Uterus (tissue), 4 donors: ENCODE measurements at places on chromosomes 5 and 9. TPM values are rescaled to one million over a fixed set of nuclear protein-coding genes. Genes with fewer than 3 reads are reported as not detected.

Gene CCDC171
- total RNA-seq = 45.6 TPM

Gene FUT7
- total RNA-seq = not detected

Gene TAF1L
- not detected for total RNA-seq

Gene SAXO1
- total RNA-seq = 0.14 TPM
